ENCODE measurements at places on chromosomes 6 and 20.

DNA sequence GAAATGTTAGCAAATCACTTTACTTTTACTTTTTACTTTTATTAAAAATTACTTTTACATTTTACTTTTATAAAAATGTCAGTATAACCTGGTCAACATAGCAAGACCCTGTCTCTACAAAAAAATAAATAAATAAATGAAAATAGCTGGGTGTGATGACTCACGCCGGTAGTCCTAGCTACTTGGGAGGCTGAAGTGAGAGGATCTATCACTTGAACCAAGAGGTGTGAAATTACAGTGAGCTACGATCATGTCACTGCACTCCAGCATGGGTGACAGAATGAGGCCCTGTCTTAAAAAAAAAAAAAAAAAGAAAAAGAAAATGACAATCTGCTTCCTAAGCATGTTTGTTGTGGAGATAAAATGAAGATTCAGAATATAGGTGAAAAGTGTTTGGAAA lies 31.0 kb upstream of the FBXO30 start:
- no peak for DNase-seq

GRCh38 chr6:46234700-46235099 lies 63.9 kb upstream of the ENPP5 start:
- no peak for DNase-seq

DNA sequence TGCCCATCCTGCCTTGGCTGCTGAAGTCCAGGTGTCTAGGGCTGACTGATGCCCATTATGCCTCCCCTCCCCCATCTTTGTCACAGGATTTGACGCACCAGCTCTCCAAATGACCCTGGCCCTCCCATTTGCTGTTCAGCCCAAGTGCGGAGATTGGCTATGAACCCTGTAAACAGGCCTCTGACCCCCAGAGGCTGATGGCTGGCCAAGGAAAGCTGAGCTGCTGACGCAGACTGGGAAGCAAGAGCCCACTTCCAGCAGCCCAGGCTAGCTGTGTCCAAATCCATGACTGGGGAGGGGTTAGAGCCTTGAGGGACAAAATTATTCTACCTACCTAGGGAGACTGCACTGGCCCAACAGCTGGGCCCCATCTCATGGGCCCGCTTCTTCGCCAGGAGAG lies 797 bp upstream of the GNRH2 start:
- no peak for DNase-seq

DNA sequence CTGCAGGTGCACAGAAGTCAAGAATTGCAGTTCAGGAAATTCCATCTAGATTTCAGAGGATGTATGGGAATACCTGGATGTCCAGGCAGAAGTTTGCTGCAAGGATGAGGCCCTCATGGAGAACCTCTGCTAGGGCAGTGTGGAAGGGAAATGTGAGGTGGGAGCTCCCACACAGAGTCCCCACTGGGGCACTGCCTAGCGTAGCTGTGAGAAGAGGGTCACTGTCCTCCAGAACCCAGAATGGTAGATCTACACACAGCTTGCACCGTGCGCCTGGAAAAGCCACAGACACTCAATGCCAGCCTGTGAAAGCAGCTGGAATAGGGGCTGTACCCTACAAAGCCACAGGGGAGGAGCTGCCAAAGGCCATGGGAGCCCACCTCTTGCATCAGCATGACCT lies 681.4 kb downstream of the EPHA7 start:
- DNase-seq: no peak

- DNase-seq: no peak
These were observed 211.5 kb upstream of the DTNBP1 start for GRCh38 chr6:15874326-15874725.

- DNase-seq: no peak
These were observed 23.2 kb downstream of the SDCBP2 start for GRCh38 chr20:1305712-1306111.

GRCh38 chr6:31712296-31712695 lies 2.9 kb upstream of the LY6G6D start:
- no peak for DNase-seq

- no peak for DNase-seq
These were observed 203.4 kb upstream of the RIN2 start for GRCh38 chr20:19554666-19555065.

DNA sequence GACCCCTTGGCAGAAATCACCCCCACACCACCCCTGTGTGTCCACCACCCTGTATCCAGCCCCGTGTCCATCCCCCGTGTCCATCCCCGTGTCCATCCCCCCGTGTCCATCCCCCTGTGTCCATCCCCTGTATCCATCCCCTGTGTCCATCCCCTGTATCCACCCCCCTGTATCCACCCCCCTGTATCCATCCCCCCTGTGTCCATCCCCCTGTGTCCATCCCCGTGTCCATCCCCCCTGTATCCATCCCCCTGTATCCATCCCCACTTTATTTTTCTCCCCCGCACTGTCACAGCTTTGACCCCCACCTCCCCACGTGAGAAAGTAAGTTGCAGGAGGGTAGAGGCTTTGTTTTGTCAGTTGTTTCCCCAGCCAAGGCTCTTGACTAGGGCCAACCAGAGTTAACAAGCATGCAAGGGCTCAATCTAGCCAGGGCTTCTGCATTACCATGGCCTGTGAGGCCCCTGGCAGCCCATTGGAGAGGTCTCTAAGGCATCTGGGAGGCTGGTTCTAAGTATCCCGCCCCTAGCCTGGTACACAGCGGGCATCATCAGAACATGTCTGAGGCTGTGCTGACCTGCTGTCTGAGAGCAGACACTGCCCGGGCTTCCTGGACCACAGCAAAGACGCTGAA lies 18.1 kb upstream of the SIRPA start:
- DNase-seq: no peak

GRCh38 chr20:49727478-49727877 lies 13.8 kb upstream of the B4GALT5 start:
- no peak for DNase-seq

- DNase-seq: no peak
These were observed 78.0 kb downstream of the PDE10A start for GRCh38 chr6:165585060-165585459.

DNA sequence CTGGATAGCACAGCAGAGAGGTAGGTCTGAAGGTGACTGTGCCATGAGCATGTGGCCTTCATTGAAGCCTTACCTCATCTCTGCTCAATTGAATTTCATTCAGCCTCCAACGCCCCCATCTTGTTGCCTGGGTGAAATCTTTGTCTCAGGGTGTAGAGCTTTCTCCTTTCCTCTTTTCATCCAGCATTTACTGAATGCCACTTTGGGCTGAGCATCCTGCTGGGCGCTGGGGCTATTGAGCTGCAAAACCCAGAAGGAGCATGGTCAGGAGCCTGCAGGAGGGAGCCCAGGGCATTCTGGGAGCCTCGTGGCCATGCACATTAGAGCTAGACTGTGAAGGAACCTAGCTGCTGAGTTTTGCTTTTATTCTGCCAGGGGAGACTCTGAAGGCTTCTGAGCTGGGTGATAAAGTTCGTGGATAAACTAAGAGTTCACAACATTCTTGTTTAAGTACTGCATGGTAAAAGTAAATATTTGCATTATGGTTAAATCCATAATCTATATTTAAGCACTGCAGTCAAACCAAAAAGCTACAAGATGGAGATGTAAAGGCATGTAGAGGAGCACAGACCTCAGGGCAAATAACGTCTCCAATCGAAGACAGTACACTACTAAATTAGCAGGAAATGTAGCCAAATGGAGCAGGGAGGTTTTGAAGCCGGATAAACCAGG lies 13.2 kb upstream of the ASXL1 start:
- DNase-seq: no peak

DNA sequence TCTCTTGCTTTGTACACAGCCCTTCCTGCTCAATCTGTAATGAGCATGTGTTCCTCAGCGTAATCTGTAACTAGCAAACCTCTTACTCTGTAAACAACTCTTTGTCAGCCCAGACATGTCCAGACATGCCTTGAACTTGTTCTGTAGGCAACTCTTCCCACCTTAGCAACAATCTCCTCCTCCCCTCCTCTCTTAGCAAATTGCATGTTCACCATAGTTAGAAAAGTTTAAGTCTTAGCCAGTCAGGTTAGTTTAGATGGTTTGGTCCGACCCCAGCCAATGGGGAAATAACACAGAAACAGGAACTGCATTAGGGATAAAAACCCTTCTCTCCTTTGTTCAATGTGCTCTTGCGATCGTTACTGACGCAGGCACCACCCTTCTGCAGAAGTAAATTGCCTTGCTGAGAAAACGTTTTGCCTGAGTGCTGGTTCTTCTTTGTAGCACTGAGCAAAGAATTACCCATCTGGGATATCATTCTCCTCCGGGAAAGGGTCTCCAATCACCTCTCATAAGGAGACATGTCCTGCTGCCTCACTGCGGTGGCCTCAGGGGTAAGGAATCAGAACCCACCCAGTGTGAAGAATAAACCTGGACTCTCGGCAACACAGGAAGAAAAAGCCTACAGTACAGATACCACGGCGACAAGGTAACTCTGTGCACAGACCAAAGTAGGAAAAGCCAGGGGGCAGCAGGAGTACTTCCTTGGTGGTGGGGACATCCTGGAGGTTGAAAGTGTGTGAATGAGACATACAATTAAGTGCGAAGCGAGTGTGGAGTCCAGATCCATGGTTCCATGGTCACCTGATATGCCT lies 26.2 kb downstream of the PLN start:
- no peak for DNase-seq

- no peak for DNase-seq
These were observed 194.7 kb upstream of the MCHR2 start for GRCh38 chr6:100188754-100189153.

DNA sequence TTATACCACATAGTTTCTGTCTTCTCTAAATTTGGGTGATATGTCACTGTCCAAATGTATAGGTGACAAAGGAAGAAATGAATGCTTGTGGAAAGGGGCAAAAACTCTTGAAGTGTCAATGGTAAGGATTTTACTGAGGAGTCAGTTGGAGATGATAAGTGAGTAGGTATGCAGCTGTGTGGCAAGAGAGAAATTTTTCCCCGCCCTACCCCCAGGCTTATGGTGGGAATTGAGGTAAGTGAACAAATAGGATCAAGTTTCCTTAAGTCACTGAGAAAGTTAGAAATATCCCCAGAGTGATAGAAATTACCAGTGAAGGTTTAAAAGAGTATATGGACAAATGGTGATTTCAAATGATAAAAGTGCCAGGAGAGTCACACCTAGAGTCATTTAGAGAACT lies 11.8 kb downstream of the DSE start:
- no peak for DNase-seq

DNA sequence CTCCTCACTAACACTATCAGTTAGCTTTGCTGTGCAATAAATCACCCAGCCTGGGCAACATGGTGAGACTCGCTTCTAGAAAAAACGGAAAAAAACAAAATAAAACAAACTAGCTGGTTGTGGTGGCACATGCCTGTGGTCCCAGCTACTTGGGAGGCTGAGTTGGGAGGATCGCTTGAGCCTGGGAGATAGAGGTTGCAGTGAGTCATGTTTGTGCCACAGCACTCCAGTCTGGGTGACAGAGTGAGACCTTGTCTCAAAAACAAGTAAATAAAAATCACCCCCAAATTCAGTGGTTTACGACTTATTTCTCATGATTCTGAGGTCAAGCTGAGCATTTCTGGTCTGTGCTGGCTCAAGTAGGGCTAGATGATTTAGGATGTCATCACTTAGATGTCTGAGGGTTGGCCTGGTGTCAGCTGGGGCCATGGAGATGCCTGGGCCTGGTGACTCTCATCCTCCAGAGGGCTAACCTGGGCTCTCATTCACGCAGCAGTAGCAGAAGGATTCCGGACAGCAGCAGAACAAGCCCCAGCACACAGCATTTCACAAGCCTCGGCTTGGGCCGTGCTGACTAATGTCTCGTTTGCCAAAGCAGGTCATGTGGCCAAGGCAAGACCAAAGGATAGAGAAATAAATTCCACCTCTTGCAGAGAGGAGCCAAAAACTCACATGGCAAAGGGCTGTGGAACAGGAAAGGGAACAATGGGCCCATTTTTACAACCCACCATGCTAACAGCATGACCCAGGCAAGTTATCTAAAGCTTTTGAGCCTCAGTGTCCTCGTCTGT lies 32.5 kb downstream of the MGME1 start:
- DNase-seq: no peak

DNA sequence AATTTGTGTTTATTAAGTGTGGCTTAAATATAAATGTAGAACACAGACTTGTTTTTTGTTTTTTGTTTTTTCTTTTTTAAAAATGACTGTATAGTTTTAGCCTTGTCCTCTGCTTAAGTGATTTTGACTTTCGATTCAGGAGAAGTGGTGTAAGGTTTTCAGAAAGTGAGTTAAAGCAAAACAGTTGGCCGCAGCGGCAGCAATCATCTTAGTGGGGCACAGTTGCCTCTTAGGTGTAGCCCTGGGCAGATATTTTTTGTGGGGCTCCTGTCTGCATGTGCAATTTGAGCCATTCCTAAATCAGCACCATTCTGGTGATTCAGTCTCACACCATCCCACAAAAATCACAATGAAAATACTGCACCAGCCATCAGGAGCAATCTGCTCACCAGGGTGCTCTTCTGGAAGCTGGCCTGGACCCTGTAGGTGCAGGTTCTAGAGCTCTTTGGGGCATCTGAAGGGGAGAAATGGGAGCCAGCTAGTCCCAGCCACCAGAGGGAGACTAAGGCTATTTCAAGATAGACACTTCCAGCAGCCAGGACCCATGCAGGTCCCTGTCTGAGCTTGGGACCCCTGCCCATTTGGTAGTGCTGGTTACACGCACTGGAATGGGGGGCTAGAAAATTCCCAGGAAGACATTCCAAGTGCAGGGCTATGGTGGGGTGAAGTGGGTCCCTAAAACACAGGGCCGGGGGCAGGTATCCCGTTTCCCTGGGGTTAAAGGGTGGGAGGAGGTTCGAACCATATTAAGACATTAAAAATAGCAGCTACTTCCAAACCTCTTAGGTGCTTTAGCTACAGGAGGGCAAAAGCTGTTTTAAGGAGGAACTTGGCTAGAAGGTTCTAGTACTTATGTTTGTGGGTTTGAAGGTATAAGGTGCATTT lies 156.6 kb downstream of the NFATC2 start:
- DNase-seq: no peak

DNA sequence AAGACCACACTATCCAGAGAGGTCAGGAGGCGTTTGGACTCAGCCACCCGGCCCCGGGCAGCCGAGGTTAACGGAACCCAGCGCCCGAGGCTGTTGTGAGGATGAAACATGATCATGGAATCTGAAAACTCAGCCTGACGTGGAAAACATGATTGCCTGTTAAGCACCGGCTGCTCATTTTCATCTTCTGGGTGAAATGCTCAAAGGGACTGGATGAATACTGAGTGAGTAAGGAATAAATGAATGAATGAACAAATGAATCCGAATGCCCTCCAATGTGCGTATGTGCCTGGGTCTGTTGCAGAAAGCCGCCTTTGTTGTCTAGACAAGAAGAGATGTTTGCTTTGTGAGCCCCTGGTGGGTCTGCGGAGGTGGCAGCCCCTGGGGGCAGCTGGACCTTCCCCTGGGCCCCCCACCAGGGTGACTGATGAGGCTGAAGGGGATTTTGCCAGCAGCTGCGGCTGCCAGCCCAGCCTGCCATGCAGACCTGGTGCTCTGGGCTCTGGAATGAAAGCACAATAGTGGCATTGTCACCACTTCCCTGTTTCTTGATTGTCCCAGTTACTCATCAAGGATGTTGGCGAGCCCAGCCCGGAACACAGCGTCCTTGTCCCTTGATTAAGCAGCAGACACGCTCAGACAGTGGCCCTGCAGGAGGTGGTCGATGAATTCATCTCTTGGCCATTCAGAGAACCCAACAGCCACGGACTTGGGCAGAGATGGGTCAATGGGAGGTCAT lies 211.1 kb downstream of the ANKRD60 start:
- no peak for DNase-seq
